ENCODE measurements at places on chromosomes 2 and 18. TPM values are rescaled to one million over a fixed set of nuclear protein-coding genes. Genes with fewer than 3 reads are reported as not detected.
A peak's percentile ranks its signal among the peaks of the same experiment; 100 is the strongest.

FHL2 gene
- total RNA-seq = 120 TPM

RAX gene
- not detected for total RNA-seq

KCNK3 gene
- 0.26 TPM for total RNA-seq

- H3K27ac ChIP-seq = no peak overlapping the region
- no peaks in the 10 kb centered on the region for H3K4me1 ChIP-seq
- H3K36me3 ChIP-seq = peaks cover 11% of the 10 kb centered on the region
- DNase-seq = no peak
These were observed 19.5 kb downstream of the SLC20A1 start for GRCh38 chr2:112665113-112665780.

DNA sequence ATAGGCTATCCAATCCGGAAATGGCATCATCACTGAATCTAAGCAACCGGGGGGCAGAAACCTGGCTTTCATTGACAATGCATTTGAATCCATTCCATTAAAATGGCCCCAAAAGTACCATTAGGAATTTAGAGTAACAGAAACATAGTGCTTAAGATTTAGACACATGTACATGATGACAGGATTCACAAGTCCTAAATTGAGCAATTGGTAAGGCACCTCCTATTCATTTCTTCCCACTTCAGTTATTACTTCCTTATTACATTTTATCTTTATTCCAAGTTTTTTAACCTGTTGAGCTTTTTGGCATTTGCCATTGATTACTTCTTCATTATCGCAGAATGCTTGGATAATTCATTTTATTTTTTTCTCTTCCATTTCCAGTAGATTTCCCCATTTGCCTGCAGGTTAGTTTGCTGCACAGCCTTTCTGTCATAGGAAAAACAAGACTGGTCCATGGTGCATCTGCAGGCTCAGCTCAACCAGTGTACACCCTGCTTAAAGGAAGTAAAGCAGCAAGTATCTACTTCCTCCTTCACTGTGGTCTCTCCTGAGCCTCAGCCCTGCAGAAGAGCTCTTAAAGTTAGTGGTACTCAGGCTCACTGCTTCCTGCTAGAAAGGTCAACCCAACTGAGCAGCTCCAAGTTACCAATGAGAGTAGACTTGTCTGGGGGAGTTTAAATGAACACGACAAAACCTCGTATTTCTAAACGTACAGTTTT is 89.2 kb downstream of the DOCK10 start:
- H3K27ac ChIP-seq = no peak overlapping the region
- no peak overlapping the region for H3K4me3 ChIP-seq
- H3K4me1 ChIP-seq = no peaks in the 10 kb centered on the region
- H3K27me3 ChIP-seq = no peaks in the 10 kb centered on the region

SAG gene
- total RNA-seq = not detected

- H3K4me3 ChIP-seq = no peak overlapping the region
- no peaks in the 10 kb centered on the region for H3K27me3 ChIP-seq
- H3K36me3 ChIP-seq = no peaks in the 10 kb centered on the region
- DNase-seq = no peak
- H3K4me1 ChIP-seq = no peaks in the 10 kb centered on the region
- H3K27ac ChIP-seq = no peak overlapping the region
These were observed 36.2 kb upstream of the RHOB start for GRCh38 chr2:20410556-20411277.

NPC1 gene
- total RNA-seq = 129 TPM

GRCh38 chr18:5900262-5900661 is 4.9 kb upstream of the TMEM200C start:
- H3K27ac ChIP-seq = no peak overlapping the region
- no peaks in the 10 kb centered on the region for H3K36me3 ChIP-seq
- peak; percentile 91 for DNase-seq
- no peak overlapping the region for H3K4me3 ChIP-seq

GRCh38 chr2:127584047-127584446 is 48.6 kb downstream of the MYO7B start:
- no peaks in the 10 kb centered on the region for H3K4me1 ChIP-seq
- H3K36me3 ChIP-seq = no peaks in the 10 kb centered on the region
- no peak overlapping the region for H3K4me3 ChIP-seq
- peaks cover 2% of the 10 kb centered on the region for H3K27me3 ChIP-seq
- DNase-seq = no peak
- no peak overlapping the region for H3K27ac ChIP-seq

HOXD13 gene
- not detected for total RNA-seq

DNA sequence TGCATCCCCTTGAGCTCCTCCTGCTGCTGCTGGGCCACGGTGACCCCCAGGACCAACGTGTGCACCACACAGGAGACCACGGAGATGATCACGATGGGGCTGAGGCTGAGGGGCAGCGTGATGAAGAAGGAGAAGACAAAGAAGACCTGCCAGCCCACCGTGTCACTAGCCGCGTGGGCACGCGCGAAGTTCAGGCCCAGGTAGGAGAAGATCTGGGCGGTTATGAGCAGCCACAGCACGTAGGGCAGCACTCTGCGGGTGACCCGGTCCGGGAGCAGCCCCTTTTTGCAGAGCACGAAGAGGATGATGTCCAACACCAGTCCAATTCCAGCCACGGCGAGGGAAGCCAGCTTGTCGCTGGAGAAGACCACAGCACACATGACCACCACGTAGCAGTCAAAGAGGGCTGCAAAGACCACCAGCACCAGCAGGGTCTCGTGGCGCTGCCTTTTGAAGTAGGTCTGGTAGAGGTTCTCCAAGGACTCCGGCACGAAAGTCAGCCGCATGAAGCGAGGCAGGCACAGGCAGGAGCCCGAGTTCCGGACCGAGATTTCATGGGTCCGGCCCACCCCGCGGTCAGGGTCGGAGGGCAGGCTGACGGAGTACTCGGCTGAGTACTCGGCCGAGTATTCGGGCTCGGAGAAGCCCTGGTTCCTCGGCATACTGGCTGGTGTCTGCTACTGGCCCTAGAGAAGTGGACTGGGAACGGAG is 1.6 kb downstream of the ADCY3 start:
- no peak for DNase-seq
- H3K27me3 ChIP-seq = no peaks in the 10 kb centered on the region
- peaks cover 9% of the 10 kb centered on the region for H3K4me1 ChIP-seq
- H3K4me3 ChIP-seq = peak overlapping the region; percentile 45

DNA sequence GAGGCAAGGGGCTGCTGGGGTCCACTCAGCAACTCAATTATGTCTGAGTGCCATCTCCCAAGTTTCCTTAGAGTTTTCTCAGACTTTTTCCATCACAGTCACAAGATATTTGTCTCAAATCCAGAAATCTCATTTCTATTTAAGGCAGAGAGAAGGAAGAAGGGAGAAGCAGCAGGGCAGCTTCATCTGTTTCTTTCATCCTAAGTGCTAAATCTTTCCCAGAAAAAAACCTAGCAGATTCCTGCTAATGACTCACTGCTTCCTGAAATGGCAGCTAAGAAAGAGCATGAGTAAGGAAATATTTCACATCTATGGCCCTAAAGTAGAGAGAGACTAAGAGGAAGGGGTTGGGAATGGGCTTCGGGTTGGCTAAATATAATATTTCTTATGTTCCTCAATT is 88.0 kb downstream of the KYNU start:
- no peak overlapping the region for H3K27ac ChIP-seq
- H3K36me3 ChIP-seq = no peaks in the 10 kb centered on the region
- no peaks in the 10 kb centered on the region for H3K4me1 ChIP-seq
- no peaks in the 10 kb centered on the region for H3K27me3 ChIP-seq
- H3K4me3 ChIP-seq = no peak overlapping the region
- peak; percentile 40 for DNase-seq
